Left kidney (tissue), 8 donors: ENCODE measurements at places on chromosomes 2 and 18. TPM values are rescaled to one million over a fixed set of nuclear protein-coding genes. Genes with fewer than 3 reads are reported as not detected.

- DNase-seq: no peak
These were observed 308.2 kb downstream of the EN1 start for GRCh38 chr2:118539290-118539689.

DNA sequence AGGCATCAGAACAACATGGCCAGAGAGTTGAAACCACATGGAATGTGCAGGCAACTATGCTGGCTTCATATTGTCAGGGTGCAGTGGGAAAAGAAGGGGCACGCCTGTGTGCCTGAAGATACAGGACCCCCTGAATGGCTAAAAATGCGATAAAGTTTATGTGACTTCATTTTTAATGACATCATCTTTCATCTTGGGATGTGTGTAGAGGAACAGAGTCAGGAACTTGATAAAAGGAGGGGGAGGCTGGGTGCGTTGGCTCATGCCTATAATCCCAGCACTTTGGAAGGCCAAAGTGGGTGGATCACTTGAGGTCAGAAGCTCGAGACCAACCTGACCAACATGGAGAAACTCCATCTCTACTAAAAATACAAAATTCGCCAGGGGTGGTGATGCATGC lies 872.6 kb downstream of the TDRD15 start:
- no peak for DNase-seq

GRCh38 chr18:39260565-39260964 lies 1695.0 kb upstream of the CELF4 start:
- no peak for DNase-seq

- peak; percentile 86 for DNase-seq
These were observed at the start of gene FER1L5 for GRCh38 chr2:96642564-96643360. FER1L5 (plus strand) TSS chr2:96642764; CDS start chr2:96642837, 73 bp downstream.

- no peak for DNase-seq
These were observed 79.6 kb upstream of the SPOPL start for GRCh38 chr2:138421971-138422335.

GRCh38 chr18:505483-506122 lies 5.1 kb upstream of the COLEC12 start:
- DNase-seq: no peak

DNA sequence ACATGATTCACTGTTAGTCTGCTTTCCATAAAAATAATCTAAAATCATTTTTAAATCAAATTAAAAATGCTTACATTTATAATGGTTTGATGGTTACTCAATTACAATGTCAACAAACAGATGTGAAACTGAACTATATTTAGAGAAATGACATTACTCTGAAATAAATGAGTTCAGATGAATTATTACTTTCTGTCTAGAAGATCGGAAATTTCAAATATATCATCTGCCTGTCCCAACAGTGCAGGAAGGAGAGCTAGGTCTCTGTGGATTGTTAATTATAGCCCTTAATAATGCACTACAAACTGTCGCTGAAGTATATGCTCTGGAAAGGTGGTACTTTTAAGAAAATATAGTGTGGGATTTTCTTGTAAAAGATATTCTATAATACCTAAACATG lies 109.8 kb downstream of the DSEL start:
- DNase-seq: no peak

DNA sequence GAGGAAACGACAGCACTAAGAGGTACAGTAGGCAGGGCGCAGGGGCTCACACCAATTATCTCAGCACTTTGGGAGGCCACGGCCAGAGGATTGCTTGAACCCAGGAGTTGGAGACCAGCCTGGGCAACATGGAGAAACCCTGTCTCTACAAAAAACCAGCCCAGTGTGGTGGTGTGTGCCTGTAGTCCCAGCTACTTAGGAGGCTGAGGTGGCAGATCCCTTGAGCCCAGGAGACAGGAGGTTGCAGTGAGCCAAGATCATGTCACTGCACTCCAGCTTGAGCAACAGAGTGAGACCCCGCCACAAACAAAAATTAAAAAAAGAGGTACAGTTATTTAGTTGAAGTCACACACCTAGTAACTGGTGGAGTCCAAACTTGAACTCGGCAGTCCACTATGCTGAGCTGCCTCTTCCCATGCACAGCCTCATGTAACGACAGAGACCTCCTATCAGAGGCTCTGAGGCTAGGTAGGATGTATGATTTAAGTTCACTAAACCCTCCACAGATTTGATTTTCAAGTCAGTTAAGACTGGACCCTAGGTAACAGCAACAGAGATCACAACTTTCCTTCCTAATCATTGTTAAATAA lies 8.7 kb downstream of the STK17B start:
- DNase-seq: no peak

- no peak for DNase-seq
These were observed 34.2 kb downstream of the TMEM17 start for GRCh38 chr2:62471816-62472215.

DNA sequence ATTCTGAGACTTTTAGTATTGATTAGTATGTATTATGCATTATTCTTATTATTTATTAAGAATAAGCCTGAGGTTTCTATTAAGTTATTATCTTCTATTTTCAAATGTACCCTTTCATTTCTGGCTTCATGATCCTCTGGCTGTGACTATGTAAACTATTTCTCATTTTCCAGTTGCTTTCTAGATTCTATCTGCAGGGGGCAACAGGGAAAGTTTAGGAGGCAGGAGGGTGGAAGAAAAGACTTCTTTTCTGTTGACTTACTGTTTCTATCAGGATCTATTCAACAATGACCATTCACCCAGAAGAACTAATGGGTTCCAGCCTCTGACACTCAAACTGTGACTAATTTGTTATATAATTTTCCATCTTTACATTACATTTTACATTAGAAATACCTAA lies 653.4 kb upstream of the FSHR start:
- DNase-seq: no peak

GRCh38 chr2:217804338-217804737 lies 198.5 kb downstream of the TNS1 start:
- DNase-seq: no peak

DNA sequence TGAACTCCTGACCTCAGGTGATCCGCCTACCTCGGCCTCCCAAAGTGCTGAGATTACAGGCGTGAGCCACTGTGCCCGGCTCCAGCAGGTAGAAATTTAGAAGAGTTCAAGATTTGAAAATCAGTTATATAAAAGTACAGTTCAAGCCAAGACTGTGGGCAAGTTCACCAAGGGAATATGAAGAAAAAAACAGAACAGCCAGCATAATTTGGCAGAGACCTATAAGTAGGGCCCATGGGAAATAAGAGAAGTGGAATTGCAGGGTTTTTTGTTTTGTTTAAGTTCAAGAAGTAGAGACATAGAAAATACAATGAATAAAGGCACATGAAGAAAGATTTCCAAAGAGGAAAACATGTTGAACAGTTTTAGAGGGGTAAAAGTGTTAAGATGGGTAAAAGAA lies 57.9 kb downstream of the BAZ2B start:
- no peak for DNase-seq

- DNase-seq: no peak
These were observed 189.8 kb upstream of the NABP1 start for GRCh38 chr2:191488135-191488534.

- no peak for DNase-seq
These were observed 2.8 kb downstream of the SNTG2 start for GRCh38 chr2:953408-953807.

DNA sequence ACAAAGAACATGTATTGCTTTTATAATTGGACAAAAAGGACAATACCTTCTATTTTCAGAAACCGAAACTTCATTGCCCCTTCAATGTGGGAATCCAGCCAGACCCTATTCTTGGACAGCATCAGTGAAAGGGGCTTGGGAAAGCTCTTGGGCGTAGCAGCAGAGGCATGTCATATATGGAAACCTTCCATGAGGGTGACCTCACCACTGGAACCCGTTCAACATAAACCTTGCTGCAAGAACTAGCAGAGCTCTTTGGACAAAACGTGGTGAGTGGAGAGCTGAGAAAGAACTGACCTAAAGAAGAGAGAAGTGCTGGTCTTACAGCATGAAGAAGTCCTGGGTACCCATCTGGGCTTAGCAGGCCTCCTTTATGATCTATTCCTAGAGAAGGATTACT lies 22.7 kb upstream of the ACTG2 start:
- DNase-seq: peak; percentile 21

DNA sequence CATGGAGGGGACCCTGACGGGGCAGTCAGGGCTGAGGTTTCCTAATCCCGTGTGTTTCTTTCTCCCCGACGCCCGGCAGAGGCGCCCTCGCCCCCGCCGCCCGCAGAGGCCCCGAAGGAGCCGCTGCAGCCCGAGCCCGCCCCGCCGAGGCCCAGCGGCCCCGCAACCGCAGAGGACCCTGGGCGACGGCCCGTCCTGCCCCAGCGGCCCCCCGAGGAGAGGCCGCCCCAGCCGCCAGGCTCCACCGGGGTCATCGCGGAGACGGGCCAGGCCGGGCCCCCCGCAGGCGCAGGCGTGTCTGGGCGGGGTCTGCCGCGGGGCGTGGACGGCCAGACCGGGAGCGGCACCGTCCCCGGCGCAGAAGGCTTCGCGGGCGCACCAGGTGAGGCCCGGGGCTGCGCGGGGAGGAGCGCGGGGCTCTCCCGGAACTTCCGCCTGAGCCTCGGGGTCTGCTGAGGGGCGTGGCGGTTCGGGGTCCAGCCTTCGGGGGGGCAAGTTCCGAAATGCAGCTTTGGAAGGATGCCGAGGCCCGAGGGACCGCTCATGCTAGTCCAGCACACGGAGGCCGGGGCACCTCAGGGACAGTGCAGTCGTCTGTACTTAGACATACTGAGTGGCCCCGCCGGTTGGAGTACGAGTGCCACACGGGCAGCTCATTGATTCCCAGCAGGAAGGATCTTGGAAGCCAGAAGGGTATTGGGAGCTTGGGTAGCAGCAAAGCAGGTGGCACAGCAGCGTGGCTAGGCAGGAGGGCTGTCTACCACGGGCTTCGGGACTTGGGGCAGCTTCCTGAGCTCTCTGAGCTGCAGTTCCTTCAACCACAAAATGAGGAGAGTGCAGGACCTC lies 60.1 kb downstream of the EMILIN2 start:
- no peak for DNase-seq

- DNase-seq: no peak
These were observed 98.9 kb upstream of the ODC1 start for GRCh38 chr2:10546975-10547391.

DNA sequence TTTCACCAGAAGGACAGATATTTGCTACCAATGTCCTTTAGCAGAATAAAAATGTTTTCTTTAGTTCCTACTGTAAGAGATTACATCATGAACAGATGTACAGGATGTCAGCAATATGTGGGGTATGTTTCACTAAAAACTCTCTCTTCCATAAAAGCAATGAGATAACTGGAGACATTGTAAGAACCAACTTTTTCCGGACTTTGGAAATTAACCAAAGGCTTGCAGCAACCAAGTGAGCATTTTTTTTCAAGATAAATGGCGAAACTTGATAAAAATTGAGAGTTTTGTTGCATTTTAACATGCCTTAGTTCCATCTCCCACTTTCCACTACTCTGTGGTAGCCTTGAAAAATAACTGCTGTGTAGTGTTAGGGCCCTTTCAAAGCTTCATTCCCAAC lies 429.8 kb upstream of the CDH2 start:
- DNase-seq: no peak

DNA sequence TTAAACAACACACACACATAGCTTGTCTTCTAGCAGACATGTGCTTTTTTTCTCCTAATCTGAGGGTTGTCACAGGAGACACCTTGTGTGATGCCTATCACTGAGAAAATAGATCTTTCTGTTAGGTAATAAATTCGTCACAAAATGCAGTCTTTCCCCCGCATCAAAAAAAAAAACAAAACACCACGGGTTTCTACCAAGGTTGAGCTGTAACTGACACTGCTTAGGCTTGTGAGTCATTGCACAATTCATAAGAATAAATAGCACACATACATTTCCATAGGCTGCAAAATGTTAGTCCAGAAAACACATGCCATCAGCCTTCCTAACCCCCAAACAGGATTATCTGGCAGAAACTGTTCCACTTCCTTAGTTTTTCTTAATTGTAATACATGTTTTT lies 6.5 kb downstream of the TMEM163 start:
- DNase-seq: no peak

GRCh38 chr2:121085801-121086200 lies 199.2 kb downstream of the TFCP2L1 start:
- no peak for DNase-seq

GRCh38 chr2:58834404-58834803 lies 593.3 kb upstream of the FANCL start:
- peak; percentile 63 for DNase-seq

- DNase-seq: no peak
These were observed at the start of gene SLC9A2 for GRCh38 chr2:102619414-102620319. SLC9A2 (plus strand) TSS chr2:102619553; CDS start chr2:102619849, 296 bp downstream.

- DNase-seq: no peak
These were observed 56.9 kb downstream of the PLA2R1 start for GRCh38 chr2:160005476-160005875.

GRCh38 chr2:169105476-169105875 lies 36.1 kb downstream of the DHRS9 start:
- DNase-seq: no peak

GRCh38 chr2:236968101-236968879 lies 117.4 kb upstream of the COPS8 start:
- no peak for DNase-seq

GRCh38 chr18:35387152-35387571 lies 10.0 kb upstream of the ZNF396 start:
- no peak for DNase-seq

- DNase-seq: peak; percentile 45
These were observed 34.3 kb downstream of the MSH2 start for GRCh38 chr2:47437287-47437686.

DNA sequence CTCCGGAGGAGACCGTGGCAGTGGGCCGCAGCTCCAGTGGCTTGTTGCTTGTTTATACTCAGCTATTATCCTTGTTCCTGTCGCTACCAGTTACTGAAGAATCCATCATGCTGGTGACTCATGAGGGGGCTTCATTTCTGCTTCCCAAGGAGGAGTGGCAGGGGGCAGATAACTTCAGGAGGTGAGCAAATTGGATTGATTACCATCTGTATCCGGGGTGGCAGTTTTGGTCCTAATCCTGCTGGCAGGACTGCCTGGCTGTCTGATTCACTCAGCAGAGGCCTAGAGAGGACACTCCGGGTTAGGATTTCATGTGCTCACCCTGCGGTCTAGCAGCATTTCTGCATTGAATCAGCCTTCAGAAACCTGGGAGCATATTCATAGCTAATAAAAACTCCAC lies 230.0 kb downstream of the ACTR3 start:
- DNase-seq: no peak

- DNase-seq: no peak
These were observed 120.8 kb downstream of the GLI2 start for GRCh38 chr2:120856421-120856862.

- DNase-seq: no peak
These were observed 133.4 kb upstream of the CXCR4 start for GRCh38 chr2:136251197-136251884.

PDCD1 gene
- polyA plus RNA-seq: 0.13 TPM

MERTK gene
- 22.9 TPM for polyA plus RNA-seq

ARHGEF33 gene
- 3.4 TPM for polyA plus RNA-seq

HK2 gene
- 12.1 TPM for polyA plus RNA-seq

ABCG8 gene
- 0.88 TPM for polyA plus RNA-seq

CD207 gene
- not detected for polyA plus RNA-seq

SLC30A3 gene
- 6.2 TPM for polyA plus RNA-seq

SERPINB12 gene
- not detected for polyA plus RNA-seq

PHLPP1 gene
- polyA plus RNA-seq: 17.9 TPM

C2orf15 gene
- 12.8 TPM for polyA plus RNA-seq

DPP10 gene
- polyA plus RNA-seq: 17.1 TPM

LYG2 gene
- polyA plus RNA-seq: 1.0 TPM

METTL4 gene
- 23.8 TPM for polyA plus RNA-seq
